ENCODE measurements at places on chromosomes 3 and 15.

DNA sequence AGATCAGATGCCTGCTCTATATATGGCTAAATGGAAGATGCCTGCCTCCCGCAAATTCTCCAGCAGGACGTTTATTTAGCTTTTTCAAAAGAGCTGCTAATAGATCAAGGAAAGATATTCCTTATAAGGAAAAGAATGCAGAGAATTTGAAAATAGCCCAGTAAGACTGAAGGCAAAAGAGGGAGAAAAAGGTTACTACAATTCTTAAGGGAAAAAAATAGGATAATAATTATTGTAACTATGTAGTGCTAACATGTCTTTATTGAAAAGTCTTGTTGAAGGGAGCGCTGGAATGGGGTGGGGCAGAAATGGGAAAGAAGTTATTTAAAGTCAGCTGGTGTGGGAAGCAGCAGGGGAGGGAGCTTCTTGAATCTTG lies 2.9 kb downstream of the TPM1 start:
- no peak for DNase-seq

DNA sequence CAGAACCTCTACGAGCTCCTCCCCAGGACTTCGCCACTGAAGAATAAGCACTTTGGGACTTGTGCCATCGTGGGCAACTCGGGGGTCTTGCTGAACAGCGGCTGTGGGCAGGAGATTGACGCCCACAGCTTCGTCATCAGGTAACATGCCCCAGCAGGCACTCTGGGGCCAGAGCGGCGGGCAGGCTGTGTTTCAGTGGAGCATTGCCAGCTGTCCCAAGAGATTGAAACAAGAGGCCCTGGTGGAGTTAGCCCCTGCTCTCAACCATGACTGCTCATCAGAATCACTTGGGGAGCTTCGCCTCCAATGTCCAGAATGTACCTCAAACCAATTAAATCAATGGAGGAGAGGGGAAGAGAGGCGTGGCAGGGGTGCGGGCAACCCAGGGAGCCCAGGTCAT lies 44.8 kb downstream of the ST8SIA2 start:
- no peak for DNase-seq

GRCh38 chr3:114758831-114759699 lies 388.0 kb downstream of the ZBTB20 start:
- DNase-seq: no peak

DNA sequence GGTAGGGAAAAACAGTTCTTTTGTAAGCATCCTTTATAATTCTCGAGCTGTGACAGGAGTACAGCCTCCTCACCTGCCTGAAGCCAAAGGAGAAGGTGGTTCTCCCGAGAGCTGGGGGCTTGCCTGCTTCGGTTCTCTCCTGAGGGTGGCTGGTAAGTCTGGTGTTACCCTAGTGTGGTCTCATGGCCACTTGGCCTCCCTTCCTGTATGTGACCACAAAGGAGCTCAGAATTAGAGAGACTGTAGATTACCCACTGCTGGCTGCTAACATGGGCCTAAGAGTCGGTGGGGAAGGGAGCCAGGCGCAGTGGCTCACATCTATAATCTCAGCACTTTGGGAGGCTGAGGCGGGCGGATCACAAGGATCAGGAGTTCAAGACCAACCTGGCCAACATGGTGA lies 12.6 kb downstream of the PDHB start:
- no peak for DNase-seq

DNA sequence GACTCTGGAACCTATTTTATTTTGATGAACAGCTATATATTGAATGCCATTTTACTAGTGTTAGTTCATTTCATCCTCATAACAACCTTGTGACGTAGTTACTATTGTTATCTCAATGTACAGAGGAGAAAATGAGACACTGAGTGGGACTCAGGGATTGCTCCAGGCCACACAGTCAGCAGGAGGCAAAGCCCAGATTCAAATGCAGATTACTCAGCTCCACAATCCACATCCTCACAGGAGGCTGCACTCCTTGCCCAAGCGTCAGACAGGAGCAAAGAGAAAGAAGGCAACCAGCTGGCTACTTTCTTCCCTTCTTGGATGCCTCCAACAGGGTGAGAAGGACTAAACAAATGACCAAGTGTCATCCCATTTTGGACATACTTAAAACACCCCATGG lies 92.0 kb upstream of the CCDC54 start:
- DNase-seq: no peak

DNA sequence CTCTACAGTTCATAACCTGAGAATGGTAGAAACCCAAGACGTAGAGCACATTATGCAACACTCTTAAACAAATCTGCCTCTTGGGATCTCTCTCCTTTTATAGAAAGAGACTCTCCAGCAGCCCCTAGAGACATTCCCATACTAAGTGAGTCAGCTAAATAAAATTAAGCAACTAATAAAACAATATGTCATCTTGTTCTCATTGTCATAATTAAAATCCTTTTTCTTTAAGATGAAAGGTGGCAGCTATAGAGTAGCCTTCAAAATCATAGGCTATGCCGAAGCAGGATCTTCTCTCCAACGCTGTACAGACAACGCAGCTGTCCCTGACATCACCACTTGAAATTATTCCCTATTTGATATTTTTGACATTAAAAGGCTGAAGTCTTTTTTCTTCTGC lies 790.0 kb downstream of the FHIT start:
- no peak for DNase-seq

Measured in SW 1271 (cell line).